Cortex of kidney (tissue), 1 donor: ENCODE measurements at places on chromosomes 2 and 18.

DNA sequence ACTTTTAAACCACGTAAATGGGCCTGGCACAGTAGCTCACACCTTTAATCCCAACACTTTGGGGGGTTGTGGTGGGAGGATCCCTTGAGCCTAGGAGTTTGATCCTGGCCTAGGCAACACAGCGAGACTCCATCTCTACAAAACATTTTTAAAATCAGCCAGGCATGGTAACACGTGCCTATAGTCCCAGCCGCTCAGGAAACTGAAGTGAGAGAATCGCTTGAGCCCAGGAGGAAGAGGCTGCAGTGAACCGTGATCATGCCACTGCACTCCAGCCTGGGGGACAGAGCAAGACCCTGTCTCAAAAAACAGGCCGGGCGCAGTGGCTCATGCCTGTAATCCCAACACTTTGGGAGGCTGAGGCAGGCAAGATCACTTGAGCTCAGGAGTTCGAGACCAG lies 12.2 kb downstream of the ROCK1 start:
- DNase-seq = no peak

- no peak for DNase-seq
These were observed 891.6 kb upstream of the CRIM1 start for GRCh38 chr2:35463805-35464596.

DNA sequence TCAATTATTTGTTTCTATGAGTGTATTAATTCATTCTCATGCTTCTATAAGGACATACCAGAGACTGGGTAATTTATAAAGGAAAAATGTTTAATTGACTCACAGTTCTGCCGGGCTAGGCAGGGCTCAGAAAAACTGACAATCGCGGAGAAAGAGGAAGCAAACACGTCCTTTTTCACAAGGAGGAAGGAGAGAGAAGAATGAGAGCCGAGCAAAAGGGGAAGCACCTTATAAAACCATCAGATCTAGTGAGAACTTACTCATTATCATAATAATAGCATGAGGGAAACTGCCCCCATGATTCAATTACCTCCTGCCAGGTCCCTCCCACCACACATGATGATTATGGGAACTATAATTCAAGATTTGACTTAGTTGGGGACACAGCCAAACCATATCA lies 294.0 kb downstream of the DSC3 start:
- no peak for DNase-seq

- no peak for DNase-seq
These were observed 78.5 kb downstream of the ACSL3 start for GRCh38 chr2:222939208-222939856.

DNA sequence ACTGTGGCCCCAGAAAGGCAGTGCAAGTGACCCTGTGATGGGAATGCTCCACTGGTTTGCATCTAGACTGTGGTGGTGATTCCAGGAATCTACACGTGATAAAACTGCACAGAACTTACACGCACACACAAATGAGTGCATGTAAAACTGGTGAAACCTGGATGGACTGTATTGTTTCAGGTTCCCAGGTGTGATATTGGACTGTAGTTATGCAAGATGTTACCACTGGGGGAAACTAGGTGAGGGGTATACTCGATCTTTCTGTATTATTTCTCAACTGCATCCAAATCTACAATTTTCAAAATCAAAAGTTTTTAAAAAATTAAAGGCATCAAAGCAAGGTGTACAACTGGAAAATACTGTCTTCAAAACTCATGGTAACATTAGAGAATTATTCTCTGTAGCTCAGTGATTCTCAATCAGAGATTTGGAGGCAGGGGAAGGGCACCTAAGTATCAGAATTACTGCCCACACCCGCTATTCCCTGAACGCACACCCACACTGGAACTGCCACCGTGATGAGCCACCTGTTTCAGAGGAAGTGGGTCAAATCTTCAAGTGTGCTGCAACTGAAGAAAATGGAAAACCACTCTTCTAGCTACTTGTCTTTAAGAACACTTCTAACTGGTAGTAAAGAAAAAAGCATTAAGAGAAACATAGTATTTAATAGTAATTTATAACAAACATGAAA lies 26.7 kb downstream of the PTPN2 start:
- DNase-seq = no peak

- DNase-seq = no peak
These were observed 796 bp downstream of the RFTN2 start for GRCh38 chr2:197674591-197674990.

DNA sequence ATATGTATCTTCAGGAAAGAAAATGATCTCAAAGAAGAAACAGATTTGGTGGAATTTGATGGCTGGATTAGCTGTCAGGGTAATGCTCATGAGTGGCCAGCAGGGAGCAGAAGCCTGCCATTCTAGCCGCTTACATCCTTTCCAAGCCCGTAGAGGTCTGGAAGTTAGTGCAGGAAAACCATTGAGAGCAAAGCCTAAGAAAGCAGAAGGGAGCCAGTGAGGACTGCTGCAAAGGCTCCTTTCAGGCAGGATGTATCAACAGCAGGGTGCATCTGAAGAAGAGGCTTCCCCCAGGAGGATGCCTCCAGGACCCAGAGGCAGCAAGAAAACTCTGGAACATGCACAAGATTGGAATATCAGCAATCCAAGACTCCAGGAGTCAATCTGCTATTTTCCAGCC lies 22.9 kb upstream of the LBH start:
- DNase-seq = no peak

DNA sequence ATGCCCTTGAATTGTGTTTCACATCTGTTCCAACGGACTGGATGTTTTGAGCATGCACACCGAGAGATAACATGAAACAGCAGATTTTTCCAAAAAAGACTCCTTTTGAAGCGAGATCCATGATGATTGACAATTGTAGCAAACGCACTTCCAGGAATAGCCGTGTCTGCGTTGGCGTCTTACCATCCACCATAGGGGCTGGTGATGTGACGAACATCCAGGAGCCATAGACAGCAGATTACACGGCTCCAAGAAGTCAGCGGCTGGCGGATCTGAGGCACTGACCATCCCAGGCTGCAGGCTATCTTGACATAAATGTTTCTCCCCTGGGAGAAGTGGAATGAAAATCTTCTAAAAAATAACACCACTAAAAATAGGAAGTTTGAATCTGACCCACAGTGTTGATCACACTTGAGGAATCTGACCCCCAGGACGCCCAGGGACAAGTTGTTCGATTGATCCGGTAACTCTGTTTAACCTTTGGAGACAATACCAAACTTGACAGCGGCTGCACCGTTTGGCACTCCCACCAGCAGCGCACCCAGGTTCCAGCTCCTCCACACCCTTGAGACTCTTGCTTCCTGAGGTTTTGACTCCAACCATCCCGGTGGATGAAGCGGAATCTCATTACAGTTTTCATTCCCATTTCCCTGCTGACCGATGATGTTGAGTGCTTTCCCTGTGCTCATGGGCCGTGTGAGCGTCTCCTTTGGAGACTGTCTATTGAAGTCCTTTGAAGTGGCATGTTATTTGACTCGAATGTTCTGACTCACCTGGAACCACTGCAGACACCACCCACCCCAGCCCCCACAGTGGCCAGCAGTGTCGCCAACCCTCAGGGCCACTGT lies 140.0 kb upstream of the GPC1 start:
- no peak for DNase-seq

GRCh38 chr2:169649278-169649677 lies 44.9 kb downstream of the CFAP210 start:
- no peak for DNase-seq

- no peak for DNase-seq
These were observed 8.2 kb upstream of the CHRNA1 start for GRCh38 chr2:174772472-174772801.

GRCh38 chr2:100972452-100972851 lies 29.6 kb upstream of the RPL31 start:
- DNase-seq = no peak

GRCh38 chr2:108607706-108608301 lies 73.5 kb downstream of the LIMS1 start:
- no peak for DNase-seq

DNA sequence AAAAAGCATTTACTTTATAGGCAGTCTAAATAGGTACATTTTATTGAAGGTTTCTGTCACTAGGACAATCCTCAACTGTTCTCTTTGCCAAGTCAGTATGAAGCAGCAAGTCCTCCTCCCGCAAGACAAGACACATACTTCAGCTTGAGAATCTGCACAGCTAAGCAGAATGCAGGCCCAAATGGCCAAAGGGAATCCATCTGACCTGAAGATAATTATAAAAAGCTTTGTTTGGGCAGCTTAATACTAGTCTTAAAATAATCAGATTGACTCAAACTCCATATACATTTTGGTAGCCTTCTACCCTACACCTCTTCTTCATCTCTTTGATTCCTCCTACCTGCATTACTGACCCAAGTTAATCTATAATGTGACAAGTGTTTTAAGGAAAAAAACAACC lies 1.8 kb downstream of the LANCL1 start:
- no peak for DNase-seq

GRCh38 chr18:63186520-63187222 lies 132.9 kb downstream of the BCL2 start:
- no peak for DNase-seq

- no peak for DNase-seq
These were observed 45.6 kb downstream of the MAP2 start for GRCh38 chr2:209469481-209469880.

GRCh38 chr2:37512971-37513370 lies 158.5 kb downstream of the CDC42EP3 start:
- DNase-seq = no peak

DNA sequence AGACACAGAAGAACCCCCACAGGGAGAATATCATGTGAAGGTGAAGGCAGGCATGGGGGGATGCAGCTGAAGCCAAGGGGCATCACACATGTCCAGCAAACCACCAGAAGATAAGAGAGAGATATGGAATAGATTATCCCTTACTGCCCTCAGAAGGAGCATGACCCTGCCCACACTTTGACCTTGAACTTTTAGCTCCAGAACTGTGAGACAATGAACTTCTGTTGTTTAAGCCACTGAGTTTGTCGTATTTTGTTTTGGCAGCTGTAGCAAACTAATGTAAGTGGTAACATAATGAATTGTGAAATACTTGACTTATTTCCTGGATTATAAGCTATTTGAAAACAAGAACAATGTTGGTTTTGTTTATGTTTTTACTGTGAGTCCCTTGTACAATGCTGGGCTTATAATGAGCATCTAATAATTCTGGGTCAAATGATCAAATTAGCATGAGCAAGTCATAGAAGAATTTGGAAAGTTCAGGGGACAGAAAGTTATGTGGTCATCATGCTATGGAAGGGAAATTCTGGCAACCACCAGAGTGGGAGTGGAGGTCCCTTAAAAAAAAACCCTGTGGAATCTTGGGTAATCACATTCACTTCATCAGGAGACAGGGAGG lies 541.0 kb upstream of the KLHL29 start:
- no peak for DNase-seq

GRCh38 chr2:6755456-6755855 lies 110.3 kb downstream of the CMPK2 start:
- no peak for DNase-seq

- no peak for DNase-seq
These were observed 25.2 kb upstream of the STON1 start for GRCh38 chr2:48504647-48505327.

DNA sequence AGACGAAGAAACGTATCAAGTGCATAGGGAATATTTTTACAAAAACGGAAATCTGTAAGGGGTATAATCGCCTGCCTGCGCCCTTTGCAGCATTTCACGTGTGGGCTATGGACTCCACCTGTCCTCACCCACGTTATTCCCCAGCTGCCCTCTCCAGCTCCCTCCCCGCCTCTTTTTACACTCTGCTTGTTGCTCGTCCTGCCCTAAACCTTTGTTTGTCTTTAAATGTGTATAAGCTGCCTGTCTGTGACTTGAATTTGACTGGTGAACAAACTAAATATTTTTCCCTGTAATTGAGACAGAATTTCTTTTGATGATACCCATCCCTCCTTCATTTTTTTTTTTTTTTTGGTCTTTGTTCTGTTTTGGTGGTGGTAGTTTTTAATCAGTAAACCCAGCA lies 169.4 kb upstream of the SIX3 start:
- no peak for DNase-seq

GRCh38 chr2:133641942-133642725 lies 73.9 kb upstream of the NCKAP5 start:
- DNase-seq = no peak

DNA sequence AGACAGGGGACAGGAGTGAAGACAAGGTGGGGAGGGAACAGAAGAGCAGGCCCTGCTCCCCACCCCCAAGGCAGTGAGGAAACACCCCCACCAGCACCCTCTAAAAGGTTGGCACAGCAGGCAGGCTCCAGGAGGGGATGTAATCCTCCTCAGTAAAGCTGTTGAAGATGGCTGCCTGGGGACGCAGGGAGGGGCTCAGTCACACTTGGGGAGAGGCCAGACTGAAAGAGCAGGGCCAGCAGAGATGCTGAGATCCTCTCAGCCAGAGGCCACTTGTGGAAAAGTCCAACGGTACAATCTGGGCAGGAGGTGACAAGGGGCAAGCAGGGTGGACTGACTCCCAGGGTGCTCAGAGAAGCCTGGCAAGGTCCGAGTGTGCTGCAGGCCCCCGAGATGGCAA lies 154.8 kb upstream of the ID2 start:
- DNase-seq = no peak

DNA sequence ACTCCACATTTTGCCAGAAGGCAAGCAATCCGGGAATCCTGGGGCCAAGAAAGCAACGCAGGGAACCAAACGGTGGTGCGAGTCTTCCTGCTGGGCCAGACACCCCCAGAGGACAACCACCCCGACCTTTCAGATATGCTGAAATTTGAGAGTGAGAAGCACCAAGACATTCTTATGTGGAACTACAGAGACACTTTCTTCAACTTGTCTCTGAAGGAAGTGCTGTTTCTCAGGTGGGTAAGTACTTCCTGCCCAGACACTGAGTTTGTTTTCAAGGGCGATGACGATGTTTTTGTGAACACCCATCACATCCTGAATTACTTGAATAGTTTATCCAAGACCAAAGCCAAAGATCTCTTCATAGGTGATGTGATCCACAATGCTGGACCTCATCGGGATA lies 26.8 kb downstream of the B3GNT2 start:
- no peak for DNase-seq

DNA sequence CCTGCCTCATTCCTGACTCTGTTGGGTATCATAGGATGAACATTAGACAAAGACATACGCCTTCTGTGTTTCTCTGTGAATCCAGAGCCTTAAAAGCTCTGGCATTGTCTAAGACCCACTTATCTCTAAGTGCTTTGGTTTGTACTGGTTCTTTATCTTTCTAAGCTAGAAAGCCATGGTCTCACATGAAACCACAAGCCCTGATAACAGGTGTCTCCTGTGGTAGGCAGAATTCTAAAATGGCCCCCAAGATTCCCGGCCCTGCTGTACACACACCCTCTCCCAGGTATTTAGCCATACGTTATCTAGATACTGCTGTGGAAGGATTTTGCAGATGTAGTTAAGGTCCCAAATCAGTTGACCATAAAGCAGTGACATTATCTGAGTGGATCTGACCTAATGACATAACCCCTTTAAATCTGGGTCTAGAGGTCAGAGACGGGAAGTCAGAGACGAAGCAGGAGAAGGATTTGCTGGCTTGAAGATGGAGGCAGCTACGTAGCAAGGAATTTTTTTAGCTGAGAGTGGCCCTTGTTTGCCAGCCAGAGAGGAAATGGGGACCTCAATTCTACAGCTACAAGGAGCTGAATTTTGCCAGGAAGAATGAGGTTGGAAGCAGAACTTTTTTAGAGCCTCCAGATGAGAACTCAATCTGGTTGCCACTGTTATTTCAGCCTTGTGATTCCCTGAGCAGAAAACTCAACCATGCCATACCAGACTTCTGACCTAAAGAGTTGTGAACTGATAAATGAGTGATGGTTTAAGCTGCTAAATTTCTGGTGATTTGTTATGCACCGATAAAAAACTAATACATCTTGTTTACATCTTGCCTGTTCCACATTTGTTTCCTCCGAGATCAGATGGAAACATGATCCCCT lies 186.7 kb downstream of the CAMKMT start:
- no peak for DNase-seq
